ENCODE measurements at places on chromosomes 1 and 21.

DNA sequence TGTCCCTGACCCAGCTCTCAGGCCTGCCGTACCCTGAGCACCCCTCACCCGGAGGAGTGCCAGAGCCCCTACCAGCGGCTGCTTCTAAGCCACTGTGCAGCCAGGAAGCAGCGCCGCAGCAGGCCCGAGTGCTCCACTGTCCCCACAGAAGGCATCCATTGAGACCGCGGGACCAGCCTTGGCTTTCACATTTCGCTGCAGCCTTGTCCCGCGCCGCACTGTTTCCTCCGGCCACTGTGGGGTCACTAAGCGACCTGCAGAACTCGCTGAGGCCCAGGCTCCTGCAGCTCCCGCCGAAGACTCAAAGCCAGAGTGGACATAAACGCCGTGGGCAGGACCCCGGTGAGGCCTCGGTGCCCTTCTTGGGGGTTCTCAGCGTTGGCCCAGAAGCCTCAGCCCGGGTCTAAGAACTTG, 3.0 kb downstream of the ALX3 start:
- no peak for DNase-seq

GRCh38 chr1:15412843-15413242, 3.2 kb downstream of the EFHD2 start:
- no peak for DNase-seq

- no peak for DNase-seq
Observed at GRCh38 chr1:1217621-1218523, 3.9 kb upstream of the TNFRSF4 start.

GRCh38 chr1:176858433-176858916, 306.0 kb downstream of the ASTN1 start:
- no peak for DNase-seq

- DNase-seq, result no peak
Observed at GRCh38 chr1:5399771-5400170, 592.5 kb downstream of the NPHP4 start.

- peak; percentile 45 for DNase-seq
Observed at GRCh38 chr1:38991638-38992411, 749 bp downstream of the AKIRIN1 start.

DNA sequence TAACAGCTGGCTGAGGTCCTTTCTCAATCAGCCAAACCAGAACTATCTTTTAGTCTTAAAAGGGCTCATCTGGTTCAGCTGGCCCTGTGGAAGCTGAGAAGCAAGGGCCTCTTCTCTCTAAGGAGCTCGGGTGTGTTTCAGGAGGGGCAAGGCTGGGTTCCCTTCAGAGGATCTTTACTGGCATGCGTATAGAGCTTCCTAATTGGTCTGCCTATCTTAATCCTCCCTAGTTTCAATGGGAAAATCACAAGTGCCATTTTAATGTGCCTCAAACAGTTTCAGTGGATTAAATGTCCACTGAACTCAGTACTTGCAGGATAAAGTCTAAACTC, 81.5 kb upstream of the LBR start:
- no peak for DNase-seq

- DNase-seq, result no peak
Observed at GRCh38 chr1:219478811-219479210, 134.1 kb downstream of the ZC3H11B start.

- peak; percentile 77 for DNase-seq
Observed at GRCh38 chr1:172278478-172278877, 142.0 kb upstream of the C1orf105 start.

- DNase-seq, result no peak
Observed at GRCh38 chr1:190046231-190046630, 431.4 kb downstream of the BRINP3 start.

- no peak for DNase-seq
Observed at GRCh38 chr1:91427741-91428140, 23.1 kb upstream of the HFM1 start.

GRCh38 chr21:17051054-17051453, 461.8 kb upstream of the CXADR start:
- peak; percentile 6 for DNase-seq

DNA sequence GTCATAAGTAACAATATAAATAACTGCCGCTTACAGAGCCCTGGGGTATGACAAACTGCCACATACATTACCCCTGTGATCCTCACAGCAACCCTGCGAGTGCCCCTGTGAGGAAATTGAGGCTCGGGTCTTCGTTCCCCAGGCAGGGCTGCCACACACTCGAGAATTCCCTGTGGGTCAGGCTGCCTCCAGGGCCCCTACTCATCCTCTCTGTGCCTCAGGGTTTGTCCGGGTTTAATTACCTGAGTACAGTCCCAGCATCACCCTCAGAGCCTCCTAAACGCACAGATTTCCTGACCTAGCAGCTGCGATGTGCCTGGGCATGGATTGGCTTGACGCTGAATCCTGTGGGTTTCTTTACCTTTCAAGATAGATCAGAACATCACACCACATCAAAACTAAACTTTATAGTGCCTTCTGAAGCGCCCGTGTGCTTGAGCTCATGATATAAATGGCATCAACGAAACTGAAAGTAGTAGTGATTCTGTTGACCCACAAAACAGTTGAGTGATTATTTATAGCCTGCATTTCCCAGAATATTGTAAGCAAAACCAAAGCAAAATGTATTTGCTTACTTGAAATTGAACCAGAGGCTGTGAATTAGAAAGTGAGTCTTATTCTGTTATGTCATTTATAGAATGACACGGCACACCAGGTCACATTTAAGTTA, 14.0 kb downstream of the SLC37A1 start:
- DNase-seq, result no peak

- DNase-seq, result no peak
Observed at GRCh38 chr1:159247266-159247665, 42.6 kb downstream of the ACKR1 start.

DNA sequence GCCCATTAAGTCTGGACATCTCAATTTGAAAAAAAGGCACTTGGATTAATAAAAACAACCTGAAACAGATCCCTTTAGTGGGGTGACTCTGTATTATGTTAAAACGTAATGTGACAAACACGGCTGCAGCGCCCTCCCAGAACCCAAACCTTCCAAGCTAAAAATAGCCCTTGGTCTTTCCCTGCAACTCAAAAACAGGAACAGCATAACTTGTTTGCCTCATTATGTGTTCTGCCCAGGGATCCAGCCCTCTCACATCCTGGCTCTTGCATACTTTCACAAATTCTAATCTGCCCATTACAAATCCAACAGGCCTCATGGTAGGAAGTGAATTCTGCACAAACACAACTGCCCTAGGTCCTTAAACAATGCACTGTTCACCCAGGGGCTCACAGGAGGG, 94.7 kb upstream of the GADD45A start:
- DNase-seq, result peak; percentile 66

- no peak for DNase-seq
Observed at GRCh38 chr21:33202464-33203363, 27.0 kb upstream of the IFNAR2 start.

GRCh38 chr1:77688939-77689338, 6.5 kb upstream of the ZZZ3 start:
- no peak for DNase-seq

GRCh38 chr21:15051644-15052458, 12.9 kb downstream of the NRIP1 start:
- DNase-seq, result no peak

- DNase-seq, result no peak
Observed at GRCh38 chr1:110466646-110467280, 15.8 kb downstream of the PROK1 start.

- DNase-seq, result no peak
Observed at GRCh38 chr1:231684356-231685244, 58.0 kb downstream of the DISC1 start.

- DNase-seq, result peak; percentile 7
Observed at GRCh38 chr1:194684636-194685035, 1498.2 kb upstream of the B3GALT2 start.

DNA sequence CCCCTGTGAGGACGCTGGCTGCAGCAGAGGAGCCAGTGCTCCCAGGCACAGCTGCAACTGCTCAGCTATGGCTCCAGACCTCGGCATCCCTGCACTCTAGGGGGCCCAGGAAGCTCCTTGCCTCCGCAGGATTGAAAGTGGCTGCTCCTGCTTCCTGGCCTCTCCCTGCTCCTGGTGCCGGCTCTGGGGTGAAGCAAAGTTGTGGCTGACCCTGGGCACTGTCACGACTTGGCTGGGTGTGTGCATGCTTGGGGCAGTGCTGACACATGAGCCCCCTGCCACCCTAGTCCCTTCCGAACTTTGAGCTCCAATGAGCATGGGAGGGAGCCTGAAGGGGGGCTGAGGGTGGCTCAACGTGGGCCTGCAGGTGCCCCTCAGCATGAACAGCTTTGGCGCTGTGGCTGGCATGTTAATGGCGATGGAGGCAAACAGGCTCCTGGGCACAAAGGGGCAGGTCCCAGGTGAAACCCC, 1512.2 kb downstream of the KCNT2 start:
- DNase-seq, result no peak

- DNase-seq, result peak; percentile 77
Observed at GRCh38 chr1:54543729-54544496, 4.1 kb upstream of the ACOT11 start.

GRCh38 chr1:198340139-198340538, 183.3 kb downstream of the NEK7 start:
- no peak for DNase-seq

- DNase-seq, result no peak
Observed at GRCh38 chr1:200473698-200474371, 64.0 kb upstream of the ZNF281 start.
